ENCODE measurements at places on chromosomes 6 and 20. TPM values are rescaled to one million over a fixed set of nuclear protein-coding genes. Genes with fewer than 3 reads are reported as not detected.

- H3K4me3 ChIP-seq, result no peak overlapping the region
- H3K27me3 ChIP-seq, result no peaks in the 10 kb centered on the region
- no peaks in the 10 kb centered on the region for H3K36me3 ChIP-seq
- H3K4me1 ChIP-seq, result no peaks in the 10 kb centered on the region
These were observed 265.0 kb upstream of the EPHA7 start for GRCh38 chr6:93684339-93684738.

DNA sequence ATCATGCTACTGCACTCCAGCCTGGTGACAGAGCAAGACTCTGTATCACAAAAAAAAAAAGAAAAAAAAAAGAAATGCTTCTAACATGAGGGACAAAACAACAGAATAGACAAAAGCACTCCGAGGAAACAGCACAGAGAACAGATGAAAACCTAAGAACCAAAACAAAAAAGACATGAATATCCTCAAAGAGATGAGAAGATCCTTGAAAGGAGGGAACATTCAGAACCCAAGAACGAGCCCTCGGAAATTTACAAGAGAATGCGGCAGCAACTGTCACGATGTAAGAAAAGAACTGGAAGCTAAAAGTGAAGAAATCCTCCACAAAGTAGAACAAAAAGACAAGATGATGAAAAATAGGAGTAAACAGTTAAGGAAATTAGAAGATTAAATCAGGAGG is 21.2 kb downstream of the ADA start:
- H3K27me3 ChIP-seq, result no peaks in the 10 kb centered on the region
- H3K4me1 ChIP-seq, result peaks cover 7% of the 10 kb centered on the region
- no peak overlapping the region for H3K27ac ChIP-seq
- DNase-seq, result no peak
- H3K4me3 ChIP-seq, result no peak overlapping the region

GRCh38 chr6:156647140-156647784 is 129.9 kb upstream of the ARID1B start:
- no peaks in the 10 kb centered on the region for H3K36me3 ChIP-seq
- peaks cover 5% of the 10 kb centered on the region for H3K4me1 ChIP-seq
- H3K27ac ChIP-seq, result no peak overlapping the region
- no peak overlapping the region for H3K4me3 ChIP-seq

- no peaks in the 10 kb centered on the region for H3K36me3 ChIP-seq
- no peak overlapping the region for H3K27ac ChIP-seq
- peaks cover 3% of the 10 kb centered on the region for H3K27me3 ChIP-seq
- H3K4me3 ChIP-seq, result no peak overlapping the region
- no peak for DNase-seq
These were observed 230.1 kb downstream of the SAMD5 start for GRCh38 chr6:147738516-147739162.

DNA sequence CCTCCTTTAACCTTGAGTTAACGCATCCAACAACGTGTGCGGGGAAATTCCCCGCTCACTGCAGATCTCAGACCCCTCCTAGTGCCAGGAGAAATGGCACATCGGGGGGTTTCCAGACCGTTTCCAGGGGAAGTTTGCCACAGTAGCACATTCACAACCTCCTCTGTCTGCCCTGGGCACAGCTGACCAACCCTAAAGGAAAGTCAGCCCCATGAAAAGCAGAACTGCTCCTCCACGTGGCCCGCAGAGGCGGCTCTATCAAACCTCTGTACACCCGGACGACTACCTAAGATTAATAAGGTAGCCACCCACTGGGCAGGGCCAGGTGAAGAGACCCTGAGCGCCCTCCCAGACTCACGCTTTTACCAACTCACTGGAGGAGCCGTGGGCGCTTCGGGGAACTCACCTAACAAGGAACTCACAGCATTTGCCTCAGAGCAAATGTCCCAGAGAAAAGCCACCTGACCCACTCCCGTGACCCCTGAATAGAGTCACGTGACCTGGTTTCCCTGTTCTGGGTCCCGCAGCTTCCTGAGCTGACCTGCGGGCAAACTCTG is 93.1 kb downstream of the PRND start:
- DNase-seq, result peak; percentile 93
- peak overlapping the region; percentile 96 for H3K27ac ChIP-seq
- H3K4me1 ChIP-seq, result peaks cover 65% of the 10 kb centered on the region
- peaks cover 38% of the 10 kb centered on the region for H3K36me3 ChIP-seq
- no peaks in the 10 kb centered on the region for H3K27me3 ChIP-seq

DNA sequence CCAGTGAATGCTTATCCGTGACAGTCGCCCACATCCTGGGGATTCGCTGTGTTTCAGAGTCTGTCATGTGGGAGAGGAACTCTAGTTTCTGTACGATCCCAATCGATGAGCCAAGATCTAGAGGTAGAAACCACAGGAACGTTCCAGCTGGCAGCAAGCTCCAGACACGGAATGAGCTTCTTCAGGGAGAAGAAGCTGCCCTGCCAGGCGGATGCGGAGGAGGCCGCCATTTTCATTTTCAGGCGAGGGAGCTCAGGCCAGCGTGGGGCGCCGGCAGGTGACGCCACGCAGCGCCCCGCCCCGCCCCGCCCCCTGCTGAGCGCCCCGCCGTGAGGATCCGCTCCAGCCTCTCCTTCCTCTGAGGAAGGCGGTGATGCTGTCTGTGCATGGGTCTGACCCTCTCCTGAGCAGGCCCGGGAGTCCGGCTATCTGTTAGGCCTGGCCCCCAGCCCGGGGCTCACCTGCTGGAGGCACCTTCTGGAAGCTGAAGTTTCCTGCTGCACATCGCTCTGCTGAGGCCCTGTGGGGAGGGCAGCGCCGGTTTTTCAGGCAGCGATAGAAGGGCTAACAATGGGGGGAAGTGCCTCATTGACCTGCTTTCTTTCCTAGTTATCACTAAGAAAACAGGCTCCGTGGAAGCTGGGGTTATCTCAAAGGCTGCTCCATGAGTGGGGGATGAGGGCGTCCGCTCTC is 147.5 kb downstream of the ERMARD start:
- no peak overlapping the region for H3K27ac ChIP-seq
- H3K27me3 ChIP-seq, result no peaks in the 10 kb centered on the region
- no peak for DNase-seq
- H3K4me3 ChIP-seq, result no peak overlapping the region

CCN2 gene
- not detected for total RNA-seq

TP53TG5 gene
- total RNA-seq, result not detected

TMEM63B gene
- 17.8 TPM for total RNA-seq

RNF217 gene
- total RNA-seq, result 1.2 TPM

TCEA2 gene
- 35.4 TPM for total RNA-seq
